Left lobe of liver (tissue), 2 donors: ENCODE measurements at places on chromosomes 6 and 20. TPM values are rescaled to one million over a fixed set of nuclear protein-coding genes. Genes with fewer than 3 reads are reported as not detected.
A peak's percentile ranks its signal among the peaks of the same experiment; 100 is the strongest.

DNA sequence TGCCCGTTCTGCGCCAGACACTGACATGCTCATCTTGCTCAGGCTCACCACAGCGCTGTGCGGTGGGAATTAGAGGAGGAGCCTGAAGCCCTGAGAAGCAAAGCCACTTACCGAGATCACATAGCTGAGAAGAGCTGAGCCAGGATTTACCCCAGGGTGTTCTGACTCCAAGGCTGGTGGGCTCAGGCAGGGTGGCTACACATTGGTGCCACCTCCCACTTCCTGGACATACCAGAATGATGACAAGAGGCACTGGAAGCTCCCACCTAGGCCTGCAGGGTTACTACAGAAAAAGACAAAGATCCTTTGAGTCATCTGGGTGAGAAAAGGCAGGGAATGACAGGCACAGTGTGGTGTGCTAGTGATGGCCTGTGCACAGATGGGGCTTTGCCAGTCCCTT is 24.4 kb upstream of the FKBP1A start:
- no peak for DNase-seq

GRCh38 chr6:88383183-88383582 is 217.0 kb upstream of the CNR1 start:
- no peak for DNase-seq

GRCh38 chr6:15922510-15923250 is 206.2 kb upstream of the MYLIP start:
- DNase-seq = no peak

DNA sequence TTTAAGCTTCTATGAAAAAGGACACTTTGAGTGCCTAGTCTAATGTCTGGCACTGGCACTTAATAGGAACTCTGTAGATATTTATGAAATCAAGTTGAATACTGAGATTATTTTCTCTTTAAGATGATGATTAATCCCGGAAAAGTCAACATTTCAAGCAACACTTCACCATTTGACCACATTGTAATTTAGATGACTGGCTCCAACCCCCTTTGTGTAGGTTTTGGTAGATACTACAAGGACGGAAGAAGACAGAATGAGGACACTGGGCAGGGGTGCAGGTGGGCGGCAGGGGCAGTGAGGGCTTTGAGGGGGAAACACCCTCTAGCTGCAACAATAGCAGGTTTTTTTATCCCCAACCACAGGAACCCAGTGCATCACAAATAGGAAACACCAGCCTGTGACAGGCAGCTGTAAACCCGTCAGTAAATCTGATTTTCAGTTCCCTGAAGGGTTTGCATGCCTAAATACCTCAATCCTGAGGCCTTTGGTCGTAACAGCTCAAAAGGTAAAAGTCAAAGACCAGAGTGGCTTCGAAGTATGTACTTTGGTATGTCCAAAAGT is 4.6 kb downstream of the DTNBP1 start:
- no peak for DNase-seq

GRCh38 chr6:169921853-169922824 is 170.7 kb downstream of the ERMARD start:
- peak; percentile 82 for DNase-seq

- no peak for DNase-seq
Observed at GRCh38 chr6:31203345-31203979, 33.0 kb upstream of the POU5F1 start.

DNA sequence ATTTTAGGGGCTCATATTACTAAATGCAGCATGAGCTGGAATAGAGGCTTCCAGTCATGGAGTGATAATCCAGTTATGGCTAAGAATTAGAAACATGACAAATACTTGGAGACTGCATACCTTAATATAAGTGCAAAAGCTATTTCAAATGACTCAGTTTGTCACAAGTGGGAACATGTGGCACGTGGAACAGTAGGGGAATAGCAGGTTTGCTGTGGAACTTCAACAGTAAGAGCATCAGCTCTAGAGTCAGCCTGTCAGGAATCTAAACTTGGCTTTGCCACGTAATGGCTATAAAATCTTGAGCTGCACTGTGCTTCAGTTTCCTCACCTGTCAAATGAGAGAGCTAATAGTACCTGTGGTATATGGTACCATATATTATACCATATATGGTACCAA is 62.1 kb downstream of the HTR1B start:
- DNase-seq = no peak

DNA sequence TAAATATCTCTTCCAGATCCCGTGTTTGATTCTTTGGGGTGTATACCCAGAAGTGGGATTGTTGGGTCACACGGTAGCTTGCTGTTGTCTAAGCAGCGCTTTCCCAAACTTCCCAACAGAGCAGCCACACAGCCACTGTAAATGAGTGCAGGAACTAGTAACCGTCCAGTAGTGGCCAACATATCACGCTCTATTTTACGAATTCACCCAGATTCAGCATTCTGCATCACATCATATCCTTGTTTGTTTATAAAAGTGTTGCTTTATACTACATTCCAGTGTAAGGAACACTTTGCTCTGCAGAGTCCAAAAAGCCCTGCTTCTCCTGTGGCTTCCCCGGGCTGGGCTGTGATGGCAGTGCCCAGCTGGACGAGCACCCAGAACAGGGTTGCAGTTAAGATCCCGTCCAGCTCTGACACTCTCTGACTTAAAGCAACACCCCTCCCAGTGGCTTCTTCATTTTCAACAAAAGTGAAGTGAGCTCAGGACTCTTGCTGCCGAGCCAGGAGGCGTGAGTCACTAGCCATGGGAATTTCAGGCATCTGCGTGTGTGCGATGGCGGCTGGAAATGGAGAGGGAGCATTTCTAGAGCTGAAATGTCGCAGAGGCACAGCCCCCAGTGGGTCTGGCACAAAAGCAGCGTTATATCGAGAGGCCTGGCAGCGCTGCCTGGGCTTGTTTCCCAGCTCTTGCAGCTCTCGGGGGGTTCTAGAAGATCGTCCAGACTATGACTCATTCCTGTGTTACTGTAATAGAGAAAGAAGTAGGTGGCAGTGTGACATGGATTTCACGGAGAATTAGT is 216.3 kb upstream of the ECI2 start:
- DNase-seq = no peak

Gene C20orf96
- 2.0 TPM for total RNA-seq

Gene LBP
- 459 TPM for total RNA-seq
